Activated CD4-positive, alpha-beta T cell treated with anti-CD3 and anti-CD28 coated beads, Interleukin-2, Interleukin-6, amounts not matched to agents 100 ng/mL and 50 ng/mL, durations not matched to agents 16 hours and 8 hours (primary cell): ENCODE measurements at places on chromosomes 6 and 20.

DNA sequence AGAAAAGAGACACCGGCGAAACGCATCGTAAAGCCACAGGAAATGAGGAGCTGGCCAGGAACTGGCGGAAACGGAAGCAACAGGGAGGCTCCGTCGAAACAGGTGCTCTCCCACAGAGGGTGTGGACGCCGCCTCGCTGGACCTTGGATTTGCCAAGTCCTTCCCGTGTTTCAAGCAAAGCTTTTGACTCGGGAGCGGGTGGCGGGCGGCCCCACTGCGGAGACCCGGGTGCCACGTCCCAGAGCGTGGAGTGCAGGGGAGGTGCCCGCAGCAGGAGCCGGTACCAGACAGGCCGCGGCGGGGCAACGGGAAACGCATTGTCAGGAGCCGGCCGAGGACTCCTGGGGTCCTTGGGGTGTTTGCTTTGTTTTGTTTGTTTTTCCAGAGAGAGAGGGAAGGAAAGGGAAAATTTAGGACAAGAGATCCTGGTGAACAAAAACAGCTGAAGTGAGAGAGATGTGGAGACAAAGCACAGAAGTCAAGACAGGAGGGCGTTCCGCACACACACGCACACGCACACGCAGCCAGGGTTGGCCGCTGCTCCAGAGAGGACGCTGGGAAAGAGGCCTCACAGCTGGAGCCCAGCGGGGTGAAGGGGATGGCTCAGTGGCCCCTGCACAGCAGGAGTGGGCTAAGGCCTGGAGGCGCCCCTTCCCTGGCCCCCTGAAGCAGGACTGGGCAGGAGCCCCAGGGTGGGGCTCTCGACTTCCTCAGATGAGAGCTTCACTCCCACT, 50.9 kb upstream of the CHRNA4 start:
- DNase-seq = no peak

GRCh38 chr6:163354085-163354484, 60.4 kb upstream of the QKI start:
- DNase-seq = no peak

DNA sequence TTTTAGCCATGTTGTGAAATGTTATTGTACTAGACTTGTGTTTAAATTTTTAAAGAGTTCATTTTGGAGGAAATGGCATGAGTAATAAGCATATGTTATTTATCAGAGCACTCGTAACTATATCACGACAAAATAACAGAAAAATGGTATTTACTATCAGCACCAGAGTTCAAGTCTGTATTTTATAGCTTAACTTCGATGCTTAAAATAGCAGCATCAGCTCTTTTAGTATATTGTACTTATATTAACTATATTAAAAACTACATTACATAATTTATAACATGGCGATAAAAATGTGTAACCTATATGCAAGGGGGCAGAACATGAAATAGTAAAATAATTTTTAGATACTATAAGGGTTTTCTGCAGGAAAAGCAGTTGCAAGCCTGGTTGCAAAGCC, 52.9 kb downstream of the ABRACL start:
- DNase-seq = no peak

DNA sequence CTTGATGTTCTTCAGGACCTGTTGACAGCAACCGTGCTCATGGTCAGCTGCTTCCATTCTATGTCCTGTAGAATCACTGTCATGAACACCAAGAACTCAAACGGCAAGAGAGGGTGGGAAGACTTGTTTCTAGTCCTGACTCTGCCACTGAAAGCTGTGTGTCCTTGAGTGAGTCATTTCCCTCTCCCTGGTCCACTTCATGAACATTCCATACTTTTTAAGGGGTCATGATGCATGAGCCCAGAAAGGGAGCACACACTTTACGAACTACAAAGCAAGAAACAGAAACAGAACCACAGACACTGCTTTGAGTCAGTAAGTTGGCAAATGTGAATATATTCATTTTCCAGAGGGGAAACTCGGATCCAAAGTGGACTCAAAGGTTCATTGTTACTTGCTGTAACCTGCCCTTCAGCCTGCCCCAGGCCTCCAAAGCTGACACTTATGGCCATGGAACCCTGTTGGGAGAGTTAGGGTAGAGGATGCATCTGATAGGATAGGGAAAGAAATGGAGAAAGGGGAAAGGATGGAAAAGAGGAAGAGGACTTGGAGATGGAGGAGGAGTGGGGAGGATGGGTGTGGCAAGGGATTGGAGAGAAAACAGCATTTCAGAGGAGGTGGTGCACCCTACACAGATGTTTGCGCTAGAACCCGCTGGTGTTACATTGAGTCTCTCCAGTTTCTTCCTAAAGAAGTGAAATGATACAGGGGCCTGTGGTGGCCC, 129.8 kb downstream of the FOXO3 start:
- no peak for DNase-seq

DNA sequence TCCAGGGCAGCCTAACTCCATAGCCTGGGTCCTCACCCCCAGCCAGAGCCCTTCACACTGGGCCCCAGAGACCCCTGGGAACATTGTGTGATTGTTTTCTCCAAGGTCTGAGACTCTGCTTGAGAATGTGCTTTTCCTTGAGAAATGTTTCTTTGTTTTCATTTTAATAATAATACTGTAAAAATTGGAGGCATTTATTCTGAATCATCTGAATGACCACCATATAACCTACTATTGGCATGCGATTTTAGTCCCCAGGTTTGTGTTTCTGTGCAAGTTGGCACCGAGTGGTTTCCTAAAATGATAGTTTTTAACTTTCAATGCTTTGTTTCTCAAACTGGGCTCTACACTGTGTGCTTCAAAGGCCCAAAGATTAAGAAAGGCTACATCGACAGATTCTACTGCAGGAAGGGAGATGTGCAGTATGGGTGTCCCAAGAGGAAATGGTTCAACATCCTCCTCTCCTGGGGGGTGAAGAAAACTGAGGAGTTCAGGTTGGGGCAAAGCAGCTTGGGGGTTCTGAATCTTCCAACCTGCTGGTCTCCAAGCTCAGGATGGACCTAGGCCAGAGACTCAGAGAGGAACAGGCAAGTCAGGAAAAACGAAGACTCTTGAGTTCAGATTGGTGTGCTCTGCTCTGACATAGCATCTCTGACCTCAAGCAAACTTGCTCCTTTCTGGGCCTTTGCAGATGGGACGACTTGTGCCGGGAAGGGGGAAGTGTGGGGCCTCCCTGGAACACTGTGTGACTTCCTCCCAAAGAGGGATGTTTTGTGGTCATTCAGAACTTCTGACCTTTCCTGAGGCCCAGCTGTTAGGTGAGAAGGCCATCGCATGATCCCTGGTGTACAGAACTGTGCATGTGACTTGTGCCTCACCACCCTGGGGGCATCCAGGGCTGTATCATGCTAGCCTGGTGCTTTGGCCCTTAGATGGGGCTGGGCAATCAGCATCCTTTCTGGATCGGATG, 31.0 kb downstream of the DAAM2 start:
- no peak for DNase-seq

- DNase-seq = no peak
Measured at GRCh38 chr6:117906507-117906957, 532 bp upstream of the SLC35F1 start.

GRCh38 chr6:40477246-40478126, 109.7 kb downstream of the LRFN2 start:
- DNase-seq = peak; percentile 4

DNA sequence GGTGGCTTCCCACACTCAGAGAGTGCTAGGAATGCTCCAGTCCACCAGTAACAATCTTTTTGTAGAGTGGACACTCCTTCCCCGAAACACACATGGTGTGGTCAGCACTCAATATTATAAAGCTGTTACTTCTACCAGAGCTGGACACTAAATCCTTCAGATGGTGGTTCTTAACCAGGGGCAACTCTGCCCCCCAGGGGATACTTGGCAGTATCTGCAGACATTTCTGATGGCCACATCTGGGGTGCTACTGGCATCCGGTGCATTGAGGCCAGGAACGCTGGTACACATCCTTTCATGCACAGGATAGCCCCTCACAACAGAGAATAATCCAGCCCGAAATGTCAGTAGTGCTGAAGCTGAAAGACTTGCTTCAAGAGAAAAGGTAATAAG, 124.4 kb downstream of the NFATC2 start:
- no peak for DNase-seq

GRCh38 chr6:150813319-150813992, 52.0 kb upstream of the MTHFD1L start:
- DNase-seq = peak; percentile 47

DNA sequence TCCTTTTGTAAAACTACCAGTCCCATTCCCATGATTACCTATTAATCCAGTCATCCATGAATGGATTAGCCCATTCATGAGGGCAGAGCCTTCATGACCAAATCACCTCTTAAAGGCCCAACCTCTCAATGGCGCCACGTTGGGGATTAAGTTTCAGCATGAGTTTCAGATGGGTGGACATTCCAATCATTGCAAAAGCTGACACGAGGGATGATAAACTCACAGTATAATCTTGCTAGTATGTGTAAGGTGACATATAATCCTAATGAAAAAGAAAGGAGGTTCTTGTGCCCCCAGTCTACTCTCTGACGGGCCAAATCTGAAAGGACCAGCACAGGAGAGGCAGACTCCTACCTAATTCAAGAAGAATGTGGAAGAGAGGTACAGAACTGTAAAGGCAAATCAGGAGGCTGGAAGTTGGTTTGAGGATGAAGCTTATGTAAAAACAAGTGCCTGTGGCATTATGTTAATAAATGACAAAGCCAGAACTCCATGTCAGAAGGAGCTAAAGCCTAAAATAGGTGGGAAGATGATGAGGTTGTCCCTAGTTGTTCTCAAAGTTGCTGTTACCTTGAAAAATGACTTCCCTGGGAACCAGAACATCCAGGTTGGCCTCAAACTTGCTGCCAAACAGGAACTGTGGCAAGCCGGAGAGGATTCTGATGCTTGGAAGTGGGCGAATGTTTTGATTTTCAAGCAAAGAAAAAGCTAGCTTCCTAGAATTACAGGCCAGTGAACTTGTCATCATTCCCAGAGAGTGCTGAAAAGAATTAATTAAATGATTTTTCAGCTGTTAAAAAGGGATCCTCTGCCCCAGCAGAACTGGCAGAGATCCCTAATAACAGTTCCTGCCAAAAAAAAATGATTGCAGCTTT, 106.5 kb upstream of the TIAM2 start:
- no peak for DNase-seq

DNA sequence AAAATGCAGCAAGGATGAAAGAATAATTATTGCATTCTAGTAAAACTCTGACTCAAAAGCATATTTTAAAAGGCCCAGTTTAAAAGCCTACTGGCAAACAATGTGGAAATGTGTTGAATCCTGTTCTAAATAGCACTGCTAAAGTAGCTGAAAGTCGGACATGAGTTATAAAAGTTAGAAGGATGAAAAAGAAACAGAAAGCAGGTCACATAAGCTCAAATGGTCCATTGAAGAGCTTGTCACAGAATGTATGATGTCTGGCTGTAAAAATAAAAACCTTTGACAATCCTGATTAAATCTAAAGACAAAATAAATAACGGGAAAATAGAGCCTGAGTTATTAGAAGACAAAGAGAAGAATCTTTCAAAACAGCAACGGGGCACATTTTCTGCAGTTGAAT, 218.6 kb upstream of the UFL1 start:
- no peak for DNase-seq

GRCh38 chr20:32527447-32528055, 57.6 kb downstream of the NOL4L start:
- DNase-seq = no peak

DNA sequence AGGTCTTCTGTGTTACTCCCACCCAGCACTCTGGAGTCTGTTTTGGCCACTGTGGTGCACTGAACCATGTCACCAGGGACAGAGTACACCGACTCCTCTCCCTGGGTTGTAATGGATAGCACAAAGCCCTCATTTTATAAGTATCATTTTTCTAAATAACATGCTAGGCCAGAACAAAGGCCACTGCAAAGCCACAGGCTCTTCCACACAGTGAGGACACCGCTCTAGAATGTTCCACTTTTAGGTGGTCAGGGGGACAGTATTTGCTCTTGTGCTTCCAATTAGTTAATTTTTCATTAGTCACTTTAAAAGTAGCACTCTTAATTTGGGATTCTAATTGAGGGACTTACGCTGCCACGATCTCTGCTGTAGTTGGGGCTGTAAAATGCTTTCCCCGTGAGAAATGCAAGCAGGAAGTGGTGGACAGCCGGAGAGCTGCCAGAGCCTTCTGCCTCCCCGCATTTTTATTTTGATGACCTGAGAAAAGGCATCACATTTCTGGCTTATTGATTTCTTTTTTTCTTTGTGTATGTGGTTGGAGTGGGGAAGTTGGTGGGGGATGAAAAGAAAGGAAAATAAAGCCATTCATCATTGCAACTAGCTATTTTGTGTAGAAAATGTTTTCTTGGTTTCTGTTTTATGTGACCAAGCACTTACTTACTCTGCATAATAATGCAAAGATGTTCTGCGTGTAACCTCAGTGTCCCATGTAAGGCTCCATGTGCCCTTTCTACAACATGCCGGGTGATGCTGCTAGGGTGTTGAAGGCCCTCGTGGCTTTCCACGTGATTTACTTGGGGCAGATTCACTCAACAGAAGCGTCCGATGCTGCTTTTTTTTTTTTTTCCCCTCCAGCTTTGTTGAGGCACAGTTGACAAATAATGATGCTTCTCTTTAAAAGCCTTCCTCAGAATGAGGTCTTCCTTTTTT, 195.9 kb downstream of the SASH1 start:
- DNase-seq = no peak

GRCh38 chr6:26420688-26421171, 18.7 kb downstream of the BTN3A1 start:
- DNase-seq = peak; percentile 35

DNA sequence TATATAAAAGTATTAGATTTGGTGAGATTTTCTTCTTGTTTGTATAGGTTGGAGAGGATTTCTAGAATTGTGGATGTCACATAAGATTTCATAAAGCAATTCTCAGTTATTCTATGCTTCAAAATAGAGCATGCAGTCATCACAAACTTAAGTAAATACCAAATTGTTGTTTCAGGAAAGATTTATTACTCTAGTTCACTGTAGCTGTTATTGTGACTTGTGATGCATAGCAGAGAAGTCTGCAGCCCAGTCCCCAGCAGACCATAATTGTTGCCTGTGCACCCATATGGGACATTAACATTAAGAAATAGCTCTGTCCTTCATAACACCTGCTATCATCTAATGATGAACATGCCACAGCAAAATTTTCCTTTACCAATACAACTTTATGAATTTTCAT, 228.0 kb upstream of the FAM83B start:
- DNase-seq = no peak

DNA sequence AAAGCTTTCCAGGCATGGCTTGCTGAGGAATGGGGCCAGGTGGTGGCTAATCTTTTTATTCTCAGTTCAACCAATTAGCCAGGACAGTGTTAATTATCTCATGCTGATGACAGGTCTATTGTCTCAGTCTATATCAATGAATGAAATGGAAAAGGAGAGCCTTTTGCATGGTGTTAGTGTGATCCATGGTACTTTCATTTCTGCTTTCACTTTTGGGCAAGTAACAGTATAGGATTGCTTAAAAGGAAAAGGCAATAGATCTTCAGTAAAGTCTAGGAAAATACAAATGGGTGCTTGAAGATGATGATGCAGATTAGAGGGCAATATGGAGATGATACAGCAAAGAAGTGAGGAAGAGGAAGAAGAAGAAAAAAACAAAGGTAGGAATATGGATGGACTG, 430.3 kb downstream of the TFAP2A start:
- no peak for DNase-seq
